ENCODE measurements at places on chromosomes 13 and 19. TPM values are rescaled to one million over a fixed set of nuclear protein-coding genes. Genes with fewer than 3 reads are reported as not detected.

DNA sequence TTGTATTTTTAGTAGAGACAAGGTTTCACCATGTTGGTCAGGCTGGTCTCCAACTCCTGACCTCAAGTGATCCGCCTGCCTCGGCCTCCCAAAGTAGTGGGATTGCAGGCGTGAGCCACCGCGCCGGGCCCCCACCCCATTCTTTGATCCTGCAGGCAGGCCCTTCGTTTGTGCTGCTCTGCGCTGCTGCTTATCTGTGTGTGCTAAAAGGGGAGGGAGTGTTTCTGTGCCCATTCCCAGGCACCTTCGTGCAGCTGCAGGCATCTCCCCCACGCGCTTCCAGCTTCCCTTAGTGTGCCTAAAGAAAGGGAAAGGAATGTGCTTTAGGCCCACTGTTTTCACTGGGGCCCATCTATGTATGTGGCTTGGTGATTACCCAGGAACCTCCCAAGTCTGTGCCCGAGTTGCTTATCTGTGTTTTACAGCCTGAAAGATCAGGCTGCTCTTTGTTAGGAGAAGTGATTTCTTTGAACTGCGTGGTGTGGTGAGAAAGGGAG is 27.2 kb downstream of the EPN1 start:
- no peak for DNase-seq

- DNase-seq: no peak
These were observed 40.2 kb downstream of the KCNRG start for GRCh38 chr13:50055454-50055853.

The FAM187B gene
- total RNA-seq: not detected

DNA sequence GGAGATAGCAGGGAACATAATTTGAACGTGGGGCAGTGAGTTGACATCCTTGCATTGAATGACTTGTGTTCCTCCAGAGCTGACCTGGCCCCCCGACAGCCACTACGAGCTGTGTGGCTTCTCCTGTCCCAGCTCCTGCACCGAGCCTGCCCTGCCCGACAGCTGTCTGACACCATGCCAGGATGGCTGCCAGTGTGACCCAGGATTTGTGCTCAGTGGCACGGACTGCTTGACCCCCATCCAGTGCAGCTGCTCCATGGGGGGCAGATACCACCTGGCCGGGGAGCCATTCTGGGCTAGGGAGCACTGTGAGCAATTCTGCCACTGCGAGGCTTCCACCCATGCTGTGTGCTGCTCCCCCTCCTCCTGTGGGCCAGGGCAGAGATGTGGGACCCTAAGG is 29.2 kb upstream of the FXYD3 start:
- no peak for DNase-seq

The NAPSA gene
- total RNA-seq: 90.8 TPM

GRCh38 chr13:98972059-98972458 is 5.8 kb downstream of the DOCK9 start:
- no peak for DNase-seq

The ZNF536 gene
- total RNA-seq: not detected

- no peak for DNase-seq
These were observed 4.1 kb upstream of the KLF5 start for GRCh38 chr13:73054712-73055111.

DNA sequence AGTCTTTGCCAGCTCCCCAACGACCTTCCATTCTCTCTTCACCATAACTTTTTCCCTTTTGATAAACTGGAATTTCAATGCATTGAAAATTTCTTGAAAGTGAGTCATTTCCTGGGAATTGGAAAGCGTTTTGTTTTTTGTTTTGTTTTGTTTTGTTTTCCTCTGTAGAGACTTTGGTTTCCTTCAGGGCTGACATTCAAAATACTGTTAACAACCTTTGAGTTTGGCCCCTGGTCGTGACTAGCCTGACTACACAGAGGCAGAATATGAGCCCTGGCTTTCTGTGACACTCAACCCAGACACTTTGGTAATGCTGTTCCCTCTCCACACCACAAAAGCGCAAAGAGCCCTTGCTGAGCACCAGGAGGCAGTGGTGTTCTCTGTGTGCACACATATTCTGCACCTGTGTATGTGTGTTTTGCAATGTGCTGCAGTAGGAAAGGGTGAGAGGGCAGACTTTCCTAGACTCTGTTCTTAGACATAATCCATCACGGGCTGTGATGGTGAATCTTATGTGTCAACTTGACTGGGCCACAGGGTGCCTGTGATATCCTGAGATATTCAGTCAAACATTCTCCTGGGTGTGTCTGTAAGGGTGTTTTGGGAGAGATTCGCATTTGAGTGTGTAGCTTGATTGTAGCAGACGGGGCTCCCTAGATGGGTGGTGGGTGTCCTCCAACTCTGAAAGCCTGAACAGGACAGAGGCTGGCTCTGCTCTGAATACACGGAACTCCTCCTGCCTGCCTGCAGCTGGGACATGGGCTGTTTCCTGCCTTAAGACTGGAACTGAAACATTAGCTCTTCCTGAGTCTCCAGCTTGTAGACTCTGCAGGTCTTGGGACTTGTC is 29.5 kb upstream of the ANKRD10 start:
- no peak for DNase-seq

- no peak for DNase-seq
These were observed 562.8 kb upstream of the SGCG start for GRCh38 chr13:22618002-22618401.

DNA sequence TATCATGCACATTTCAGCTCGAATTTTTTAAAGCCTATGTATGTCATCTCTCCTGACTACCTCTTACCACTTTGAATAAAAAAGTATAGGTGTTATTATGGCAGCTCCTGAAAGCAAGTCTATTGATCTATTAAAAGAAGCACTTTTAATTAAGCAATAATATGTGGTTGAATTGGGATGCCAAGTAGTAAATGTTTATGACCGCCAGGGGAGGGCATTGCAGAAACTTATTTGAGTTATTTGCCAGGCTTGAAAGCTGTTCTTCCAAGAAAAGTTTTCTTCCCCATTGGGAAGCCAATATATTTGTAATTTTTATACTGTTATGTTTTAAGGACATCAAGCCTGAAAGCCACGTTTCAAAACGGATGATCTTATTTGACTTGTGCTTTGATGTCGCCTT is 88.1 kb upstream of the SOX21 start:
- no peak for DNase-seq

GRCh38 chr13:75724752-75725517 is 88.8 kb downstream of the LMO7 start:
- no peak for DNase-seq

GRCh38 chr13:97125810-97126738 is 96.1 kb upstream of the MBNL2 start:
- no peak for DNase-seq

The WDR88 gene
- not detected for total RNA-seq

The ZNF71 gene
- 4.4 TPM for total RNA-seq

The KIR2DL4 gene
- 0.25 TPM for total RNA-seq

DNA sequence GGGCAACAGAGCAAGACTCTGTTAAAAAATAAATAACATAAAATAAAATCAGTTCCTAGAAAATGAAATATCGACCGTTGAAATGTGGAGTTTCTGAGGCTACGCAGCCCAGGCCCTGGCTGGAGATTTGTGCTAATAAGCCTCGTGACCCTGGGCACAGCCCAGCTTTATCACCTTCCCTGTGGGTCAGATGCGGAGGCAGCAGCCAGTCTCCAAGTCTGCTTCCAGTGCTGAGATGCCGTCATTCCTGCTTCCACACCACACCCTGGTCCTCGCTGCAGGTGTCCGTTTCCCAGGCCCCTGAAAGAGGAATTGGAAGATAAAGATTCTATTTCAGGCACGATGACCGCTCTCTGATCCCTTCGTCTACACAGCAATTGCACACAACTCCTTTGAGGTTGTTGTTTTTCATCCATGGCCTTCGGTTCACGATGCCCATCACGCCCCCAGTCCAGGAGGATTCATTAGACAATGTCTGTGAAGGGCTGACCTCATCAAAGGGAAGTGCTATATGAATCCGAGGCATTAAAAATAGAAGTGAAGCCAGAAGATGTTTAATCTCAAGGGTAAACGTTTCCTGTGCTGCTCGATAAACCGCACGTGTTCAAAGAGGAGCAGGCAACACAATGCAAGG is 48.3 kb upstream of the ATP11A start:
- DNase-seq: no peak

GRCh38 chr19:17860331-17860992 is 752 bp downstream of the RPL18A start:
- no peak for DNase-seq

- DNase-seq: no peak
These were observed 41.7 kb upstream of the HOMER3 start for GRCh38 chr19:18982669-18983068.

DNA sequence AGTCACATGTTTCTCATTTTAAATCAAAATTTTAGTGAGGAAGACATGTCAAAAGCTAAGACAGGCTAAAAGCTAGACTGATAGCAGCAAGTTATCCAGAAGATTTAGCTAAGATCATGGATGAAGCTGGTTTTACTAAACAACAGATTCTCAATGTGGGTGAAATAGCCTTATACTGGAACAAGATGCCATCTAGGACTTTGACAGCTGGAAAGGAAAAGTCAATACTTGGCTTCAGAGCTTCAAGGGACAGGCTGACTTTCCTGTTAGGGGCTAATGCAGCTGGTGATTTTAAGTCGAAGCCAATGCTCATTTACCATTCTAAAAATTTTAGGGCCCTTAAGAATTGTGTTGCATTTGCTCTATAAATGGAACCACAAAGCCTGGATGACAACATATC is 455.3 kb upstream of the SLC10A2 start:
- no peak for DNase-seq

The LIM2 gene
- total RNA-seq: 1.2 TPM

DNA sequence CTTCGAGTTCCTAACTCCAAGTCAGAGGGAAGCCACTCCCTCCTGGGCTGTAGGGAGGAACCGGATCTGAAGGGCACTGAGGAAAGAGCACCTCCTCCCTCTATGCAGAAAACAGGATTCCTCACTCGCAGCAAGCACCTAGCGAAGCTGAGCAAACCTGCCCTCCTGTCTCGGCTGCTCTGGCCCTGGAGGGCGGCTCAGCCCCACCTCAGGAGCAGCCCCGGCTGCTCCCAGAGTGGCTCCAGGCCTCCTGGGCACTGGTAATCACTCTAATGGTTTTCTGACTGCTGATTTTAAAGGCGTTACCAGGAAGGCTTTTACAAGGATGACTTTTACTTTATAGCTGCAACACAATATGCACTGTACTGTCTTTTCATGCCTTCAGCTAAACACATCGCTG is 312.5 kb downstream of the TEX29 start:
- DNase-seq: no peak

The TUBA3C gene
- not detected for total RNA-seq

DNA sequence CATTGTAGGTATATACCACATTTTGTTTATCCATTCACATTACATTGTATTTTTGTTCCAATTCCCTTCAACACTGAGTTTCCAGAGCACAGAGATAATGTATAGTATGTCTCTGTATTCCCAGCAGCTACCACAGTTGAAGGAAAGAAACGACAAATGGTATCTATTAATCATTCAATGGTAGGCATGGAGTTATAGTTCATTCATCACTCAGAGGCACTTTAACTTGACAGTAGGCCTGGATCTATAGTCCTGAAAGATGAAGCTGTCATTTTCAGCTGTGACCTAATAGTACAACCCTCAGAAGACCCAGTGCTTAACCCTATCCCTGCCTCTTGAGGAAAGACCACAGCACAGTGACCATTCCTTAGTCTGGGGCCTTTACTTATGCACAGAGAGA is 163.0 kb upstream of the TMTC4 start:
- no peak for DNase-seq

GRCh38 chr13:38535261-38535660 is 151.6 kb upstream of the FREM2 start:
- no peak for DNase-seq

The TRPC4 gene
- not detected for total RNA-seq

The MAP4K1 gene
- total RNA-seq: 225 TPM

DNA sequence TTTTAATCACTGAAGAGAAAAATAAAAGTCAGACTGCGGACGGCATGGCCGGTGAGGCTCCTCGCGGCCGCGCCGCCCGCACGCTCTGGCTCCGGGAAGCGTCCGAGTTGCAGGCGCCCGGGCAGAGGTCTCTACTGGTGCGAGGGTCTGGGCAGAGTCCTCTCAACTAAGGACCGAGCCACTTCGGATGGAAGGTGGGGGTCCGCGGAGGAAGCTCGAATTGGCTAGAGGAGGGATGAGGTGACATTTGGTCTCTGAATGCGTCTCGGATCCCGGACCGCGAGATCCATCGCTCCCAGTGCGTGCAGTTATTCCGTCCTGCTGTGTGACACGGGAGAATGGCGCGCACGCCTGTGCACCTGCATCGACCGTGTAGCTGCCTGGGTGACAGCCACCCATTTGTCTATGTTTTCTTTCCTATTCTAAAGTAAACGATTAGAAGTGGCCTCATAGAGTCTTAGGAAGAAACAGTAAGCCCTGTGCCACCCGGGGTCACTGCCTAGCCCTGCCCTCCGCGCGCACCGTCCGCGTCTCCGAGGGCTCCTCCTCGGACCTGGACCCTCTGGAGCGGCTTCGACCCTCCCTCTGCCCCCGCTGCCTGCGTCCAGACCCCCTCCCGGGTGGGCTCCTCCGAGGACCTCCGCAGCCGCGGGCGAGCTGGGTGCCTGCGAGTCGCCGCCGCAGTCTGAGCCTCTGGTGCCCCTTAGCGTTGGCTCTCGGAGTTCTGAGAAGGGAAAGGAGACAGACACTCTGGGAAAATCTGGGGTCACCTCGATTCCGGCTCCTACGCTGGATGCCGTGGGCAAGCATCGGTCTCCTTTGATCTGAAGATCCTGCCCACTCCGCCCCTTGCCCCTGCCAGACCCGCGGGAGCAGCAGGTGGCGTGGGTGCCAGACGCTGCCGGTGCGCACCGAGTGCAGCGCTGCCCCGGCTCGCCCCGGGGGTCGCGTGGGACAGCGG is 347.4 kb downstream of the LIG4 start:
- DNase-seq: peak; percentile 6

DNA sequence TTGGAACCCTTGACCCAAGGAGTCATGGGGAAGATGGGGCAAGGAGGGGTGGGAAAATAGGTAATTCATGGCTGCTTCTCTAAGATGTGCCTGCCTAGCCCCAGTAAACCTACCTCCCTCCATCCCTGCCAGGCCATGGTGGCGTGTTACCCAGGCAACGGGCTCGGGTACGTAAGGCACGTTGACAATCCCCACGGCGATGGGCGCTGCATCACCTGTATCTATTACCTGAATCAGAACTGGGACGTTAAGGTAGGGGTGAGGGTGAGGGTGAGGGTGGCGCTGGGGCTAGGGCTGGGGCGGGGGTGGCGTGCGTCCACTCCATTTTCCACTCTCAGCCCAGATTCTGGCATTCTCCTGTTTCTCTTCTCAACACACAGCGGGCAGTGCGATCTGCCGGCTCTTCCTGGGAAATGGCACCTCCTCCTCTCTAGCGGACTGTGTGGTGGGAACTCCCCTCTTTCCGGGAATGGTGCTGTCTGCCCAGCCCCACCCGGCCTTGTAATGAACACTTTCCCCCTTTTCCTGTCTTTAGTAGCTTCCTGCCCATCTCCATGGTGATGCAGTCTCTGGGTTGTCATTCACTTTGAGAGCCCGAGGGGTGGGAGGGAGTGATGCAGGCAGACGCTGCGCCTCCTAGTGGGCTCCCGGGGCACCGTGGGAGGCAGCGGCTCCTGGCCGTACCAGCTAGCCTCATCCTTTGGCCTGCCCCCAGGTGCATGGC is 7.6 kb downstream of the EGLN2 start:
- DNase-seq: peak; percentile 85
